Esophagus muscularis mucosa (tissue), 4 donors: ENCODE measurements at places on chromosomes 12 and 14. TPM values are rescaled to one million over a fixed set of nuclear protein-coding genes. Genes with fewer than 3 reads are reported as not detected.

DNA sequence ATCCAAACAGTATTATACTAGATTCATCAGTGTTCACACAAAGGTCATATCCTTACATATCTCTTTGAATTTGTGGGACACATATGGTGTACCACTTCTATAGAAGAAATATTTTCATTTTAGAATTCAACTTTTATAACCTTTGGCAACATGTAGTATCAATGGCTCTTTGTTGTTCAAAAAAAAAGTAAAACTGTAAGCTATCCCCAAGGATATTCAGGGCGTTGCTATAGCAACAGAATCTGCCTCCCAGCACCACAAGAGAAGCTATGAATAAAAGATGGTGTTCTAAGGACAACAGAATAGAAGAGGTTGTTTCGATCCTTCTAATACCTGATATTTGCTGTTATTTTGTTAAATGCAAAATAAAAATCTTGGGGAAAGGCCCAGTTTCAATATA lies 139.3 kb downstream of the BRMS1L start:
- DNase-seq: no peak

DNA sequence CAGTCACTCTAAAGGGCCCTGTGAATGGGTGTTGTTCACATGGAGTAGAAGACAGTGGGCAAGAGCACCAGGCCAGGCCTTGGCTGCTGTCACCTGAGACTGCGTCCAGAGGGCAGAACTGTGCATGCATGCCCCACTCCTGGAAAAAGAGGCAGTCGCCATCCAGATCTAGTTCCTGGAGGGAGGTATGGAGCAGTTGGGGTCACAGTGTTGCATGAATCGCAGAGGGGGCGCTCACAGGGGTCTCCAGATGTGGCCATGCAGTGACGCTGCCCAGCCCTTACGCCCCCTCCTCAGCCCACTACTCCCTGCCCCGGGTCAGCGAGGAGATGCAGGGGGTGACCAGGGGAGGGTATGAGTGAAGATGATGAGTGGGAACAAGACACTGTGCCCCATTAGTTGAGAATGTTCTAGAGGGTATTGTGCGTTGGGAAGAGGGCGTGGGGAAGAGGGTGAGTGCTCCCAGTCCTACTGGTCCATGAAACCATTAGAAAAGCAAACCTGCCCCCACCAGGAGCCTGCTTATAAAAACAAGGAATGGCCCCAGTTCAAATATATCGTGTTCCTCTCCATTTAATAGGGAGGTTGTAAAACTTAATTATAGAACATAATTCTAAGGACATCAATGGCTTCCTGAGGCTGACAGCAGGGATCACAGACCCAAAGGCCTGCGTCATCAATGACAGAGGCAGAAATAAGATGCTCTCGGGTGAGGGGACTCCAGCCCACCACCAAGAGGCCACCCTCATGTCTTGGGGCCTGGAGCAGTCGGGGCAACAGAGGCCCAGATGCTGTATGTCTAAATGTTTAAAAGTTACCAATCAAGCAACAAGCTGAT lies 32.2 kb upstream of the BCL7A start:
- DNase-seq: no peak

DNA sequence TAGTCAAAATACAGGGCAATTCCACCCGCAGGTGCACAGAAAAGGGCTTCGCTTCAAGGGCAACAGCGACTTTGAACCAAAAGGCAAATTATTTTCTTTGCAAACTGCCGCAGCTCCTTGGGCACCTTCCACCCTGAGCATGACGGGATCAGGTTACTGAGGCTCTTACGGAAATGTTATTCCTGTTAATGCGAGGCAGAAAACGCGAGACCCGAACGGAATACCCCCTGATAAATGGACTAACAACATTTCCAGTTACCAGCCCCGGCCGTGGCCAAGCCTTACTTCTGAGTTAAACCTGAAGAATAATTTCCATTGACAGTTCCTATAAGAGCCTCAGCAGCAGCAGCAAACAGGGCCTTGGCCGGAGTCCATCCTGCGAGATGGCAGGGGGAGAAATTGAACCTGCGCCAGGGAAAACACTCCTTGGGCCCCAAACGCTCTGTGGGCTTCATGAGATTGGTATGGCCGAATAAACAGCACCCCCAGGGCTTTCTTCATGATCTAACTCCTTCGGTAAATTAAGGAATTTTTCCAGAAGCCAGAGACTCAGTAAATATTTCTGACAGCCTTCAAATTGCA lies 70.0 kb upstream of the DICER1 start:
- DNase-seq: no peak

EIF2S3B gene
- total RNA-seq: 0.17 TPM

DNA sequence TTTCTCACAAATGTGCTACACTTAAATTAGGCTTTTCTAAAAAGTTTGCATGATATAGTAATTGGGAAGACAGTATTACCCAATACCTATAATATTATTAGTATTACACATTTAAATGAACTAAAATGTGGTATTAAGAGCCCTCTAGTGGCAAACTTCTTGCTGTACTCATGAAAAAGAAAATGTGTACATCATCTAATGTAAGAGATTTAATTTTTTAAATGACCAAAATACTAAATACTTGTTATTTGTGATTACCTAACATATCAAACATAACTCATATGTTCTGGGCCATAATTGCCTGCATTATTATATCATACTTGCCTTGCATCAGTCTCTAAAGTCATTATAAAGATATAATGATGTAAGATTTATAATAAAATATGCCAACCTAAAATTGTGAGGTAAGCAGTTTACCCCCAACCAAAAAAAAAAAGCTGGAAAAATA lies 64.2 kb downstream of the DNAI7 start:
- DNase-seq: no peak

DNA sequence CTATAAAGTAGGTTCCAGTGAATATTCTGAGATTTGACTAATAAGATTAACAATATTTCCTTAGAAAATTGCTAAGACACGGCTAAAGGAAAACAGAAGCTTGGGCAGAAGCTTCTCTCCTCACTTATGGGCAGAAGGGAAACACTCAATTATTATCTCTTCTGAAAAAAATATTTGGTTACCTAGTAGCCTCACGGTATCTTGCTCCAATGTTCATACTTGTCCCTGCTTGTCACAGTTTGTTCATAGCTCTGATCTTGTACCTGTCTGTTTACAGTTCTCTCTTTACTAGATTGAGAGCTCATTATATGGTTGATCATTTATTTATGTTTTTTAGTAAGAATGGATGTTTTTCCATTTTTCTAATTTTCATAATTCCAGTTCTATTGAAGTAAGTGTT lies 458.0 kb upstream of the ATP2B1 start:
- DNase-seq: no peak

DNA sequence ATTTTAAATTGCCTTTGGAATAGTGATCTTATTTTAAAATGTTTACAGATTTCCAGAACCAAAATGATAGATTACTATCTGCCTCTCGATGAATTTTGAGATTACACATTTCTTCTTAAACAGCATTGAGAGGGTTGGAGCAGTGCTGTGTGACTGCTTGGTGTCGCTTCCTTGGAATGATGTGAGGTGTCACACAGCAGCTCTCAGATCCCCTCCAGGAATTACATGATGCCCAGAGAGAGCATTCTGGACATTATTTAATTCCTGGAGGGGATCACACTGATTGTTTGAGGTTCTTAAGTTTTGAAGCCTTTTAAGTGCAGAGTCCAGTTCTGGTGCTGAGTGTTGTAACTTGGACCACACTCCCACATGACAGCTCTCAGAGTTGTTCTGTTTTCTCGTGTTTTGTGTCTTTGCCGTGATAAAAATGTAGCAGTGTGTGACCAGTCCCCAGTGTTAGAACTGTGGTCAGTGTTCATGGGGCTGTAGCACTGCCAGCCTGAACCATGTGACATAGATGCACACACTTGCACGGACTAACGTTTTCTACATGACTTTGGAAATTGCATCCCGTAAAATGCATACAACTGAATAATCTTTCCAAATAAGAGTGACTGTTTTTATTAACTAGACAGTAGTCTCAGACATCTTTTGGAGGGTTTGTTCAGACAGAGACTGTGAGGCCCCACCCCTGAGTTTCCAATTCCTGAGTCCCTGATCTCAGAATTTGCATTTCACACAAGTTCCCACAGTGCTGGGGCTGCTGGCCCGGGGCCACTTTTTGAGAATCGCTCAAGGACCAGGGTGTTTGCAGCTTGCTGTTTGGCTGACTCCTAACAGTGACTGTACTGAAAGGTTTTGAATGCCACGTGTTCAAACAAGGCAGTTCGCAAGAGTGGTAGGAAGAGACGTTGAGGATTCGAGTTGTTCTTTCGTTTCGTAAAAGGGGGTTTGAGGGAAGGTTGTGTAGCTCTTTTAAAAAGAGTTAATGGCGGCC lies 26.0 kb downstream of the XRCC3 start:
- no peak for DNase-seq

GRCh38 chr12:123948796-123949769 lies 23.5 kb downstream of the CCDC92 start:
- DNase-seq: no peak

INSM2 gene
- total RNA-seq: not detected

DNA sequence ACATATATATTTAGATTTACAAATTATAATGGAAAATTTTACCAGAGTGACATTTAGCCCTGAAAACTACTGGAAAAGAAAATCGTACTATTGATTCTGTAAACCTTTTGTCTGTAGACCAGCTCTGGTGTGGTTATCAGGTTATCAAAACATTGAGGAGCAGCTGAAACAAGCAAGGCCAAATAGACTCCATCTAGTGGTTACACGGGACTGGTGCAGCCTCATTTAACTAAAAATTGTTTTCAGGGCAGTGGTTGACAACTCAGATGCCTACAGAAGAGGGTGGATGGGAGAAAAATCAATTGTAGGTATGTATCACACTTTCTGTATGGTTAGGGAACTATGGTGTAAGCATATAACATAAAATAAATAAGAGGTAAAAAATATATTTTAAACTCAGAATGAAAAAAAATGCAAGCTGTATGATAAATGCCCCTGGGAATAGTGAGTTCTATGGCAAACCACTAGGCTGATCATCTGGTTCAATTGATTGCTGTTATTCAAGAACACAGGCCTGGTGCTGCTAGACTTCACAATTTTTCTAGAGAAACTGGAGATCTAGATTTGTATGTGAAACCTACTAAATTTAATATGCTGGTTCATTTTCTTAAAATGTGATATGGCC lies 51.2 kb downstream of the ACSS3 start:
- DNase-seq: no peak

SSPN gene
- 36.4 TPM for total RNA-seq

DNA sequence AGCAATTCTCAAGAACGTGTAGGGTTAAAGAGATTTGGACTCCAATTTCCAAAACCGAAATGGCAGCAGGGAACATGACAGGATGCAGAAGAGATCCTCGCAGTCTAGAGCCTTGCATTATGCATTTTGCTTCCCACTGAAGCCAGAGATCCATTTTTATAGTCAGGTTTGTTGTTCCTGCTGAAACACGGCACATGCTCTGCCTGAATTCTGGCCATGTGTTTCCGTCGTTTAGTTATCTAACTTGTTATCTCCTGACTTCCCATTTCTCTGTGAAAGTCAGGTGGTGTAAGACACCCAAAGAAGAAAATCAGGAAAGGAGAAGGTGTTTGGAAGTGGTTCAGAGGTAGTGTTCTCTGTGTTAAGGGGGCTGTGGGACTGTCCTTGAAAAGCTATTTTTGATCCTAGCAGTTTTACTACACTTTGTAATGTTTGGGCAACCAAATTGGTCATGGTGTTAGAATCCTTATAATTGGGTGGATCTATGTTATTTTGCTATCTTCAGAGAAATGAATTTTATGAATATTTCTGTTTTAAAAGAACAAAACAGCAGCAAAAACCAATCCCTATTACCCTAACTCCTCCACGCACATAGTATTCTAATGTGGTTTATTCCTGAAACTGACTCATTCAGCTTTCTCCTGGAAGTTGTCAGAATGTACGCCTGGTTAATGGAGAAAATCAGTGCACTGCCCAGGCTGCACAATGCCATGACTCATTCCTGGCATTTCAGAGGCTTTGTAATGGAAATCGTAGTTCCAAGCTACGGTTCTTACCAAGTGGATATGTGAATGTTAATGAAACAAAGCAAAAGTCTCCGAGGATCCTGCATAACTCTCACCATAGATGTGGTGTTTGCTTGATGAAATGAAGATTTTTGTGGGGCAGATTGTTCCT lies 110.1 kb downstream of the SAMD4A start:
- no peak for DNase-seq

DNA sequence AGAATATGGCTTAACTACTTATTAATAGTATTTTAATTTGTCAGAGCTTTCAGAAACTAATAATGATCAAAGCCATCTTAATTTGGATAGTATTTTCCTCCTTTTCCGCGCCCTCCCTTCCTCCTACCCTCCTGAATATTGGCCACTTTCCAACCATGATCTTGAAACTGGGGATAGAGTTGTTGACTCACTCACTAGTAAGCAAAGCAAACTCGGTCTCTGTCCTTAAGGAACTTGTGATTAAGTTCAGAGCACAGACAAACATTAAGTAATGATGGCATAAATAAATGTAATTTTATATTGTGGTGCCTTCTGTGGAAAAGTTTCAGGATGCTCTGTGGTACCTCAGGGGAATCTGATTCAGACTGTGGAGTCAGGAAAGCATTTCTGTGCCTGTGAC lies 75.7 kb downstream of the LRRK2 start:
- no peak for DNase-seq

DNA sequence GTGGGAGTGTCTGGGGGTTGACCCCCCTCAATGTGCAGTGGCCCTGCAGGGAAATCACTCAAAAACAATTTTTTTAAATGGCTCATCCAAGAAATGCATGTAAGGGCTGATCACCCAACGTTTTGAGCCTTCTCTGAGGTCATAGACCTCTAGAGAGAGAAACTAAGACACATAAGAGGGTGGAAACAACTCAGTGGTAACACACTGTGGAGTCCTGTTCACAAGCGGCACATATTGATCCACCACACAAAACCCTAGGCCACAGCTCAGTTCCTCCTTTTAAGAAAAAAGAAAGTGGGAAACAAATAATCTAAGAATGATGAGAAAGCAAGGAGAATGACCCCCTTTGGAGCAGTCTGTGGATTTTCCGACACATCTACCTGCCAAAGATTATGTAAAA lies 83.0 kb upstream of the METAP2 start:
- no peak for DNase-seq

SCARB1 gene
- 8.3 TPM for total RNA-seq

CCDC196 gene
- not detected for total RNA-seq
